Ovary (tissue), 10 donors: ENCODE measurements at places on chromosomes 11 and 22. TPM values are rescaled to one million over a fixed set of nuclear protein-coding genes. Genes with fewer than 3 reads are reported as not detected.

The MUC15 gene
- not detected for polyA plus RNA-seq

The MUC2 gene
- 0.02 TPM for polyA plus RNA-seq

The POU2F3 gene
- 0.05 TPM for polyA plus RNA-seq

The INSC gene
- 0.32 TPM for polyA plus RNA-seq

The OR10A2 gene
- not detected for polyA plus RNA-seq

The GRK3 gene
- polyA plus RNA-seq, result 9.4 TPM

The FAM111B gene
- 0.25 TPM for polyA plus RNA-seq

The OR10AG1 gene
- polyA plus RNA-seq, result not detected

The PANX3 gene
- not detected for polyA plus RNA-seq

The PGA5 gene
- 0.27 TPM for polyA plus RNA-seq

The GRIK4 gene
- 1.5 TPM for polyA plus RNA-seq

DNA sequence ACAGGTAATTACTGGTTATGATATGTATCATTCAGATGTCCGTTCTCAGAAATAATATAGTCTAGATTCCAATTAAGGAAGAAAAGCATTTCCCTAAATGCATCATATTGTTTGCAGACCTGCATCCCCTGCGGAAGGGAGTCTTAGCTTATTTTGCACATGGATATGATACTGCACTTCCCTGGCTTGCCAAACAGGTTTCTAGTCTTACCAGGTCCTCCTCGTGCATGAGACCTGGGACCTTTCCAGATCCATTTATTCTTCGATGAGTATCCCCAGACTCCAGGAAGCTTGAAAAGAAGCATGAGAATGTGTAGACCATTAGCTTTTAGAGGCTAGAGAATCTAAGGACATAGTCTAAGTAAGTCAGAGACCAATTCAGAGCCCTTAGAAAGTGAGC, 30.6 kb downstream of the CYB5R2 start:
- DNase-seq, result no peak

DNA sequence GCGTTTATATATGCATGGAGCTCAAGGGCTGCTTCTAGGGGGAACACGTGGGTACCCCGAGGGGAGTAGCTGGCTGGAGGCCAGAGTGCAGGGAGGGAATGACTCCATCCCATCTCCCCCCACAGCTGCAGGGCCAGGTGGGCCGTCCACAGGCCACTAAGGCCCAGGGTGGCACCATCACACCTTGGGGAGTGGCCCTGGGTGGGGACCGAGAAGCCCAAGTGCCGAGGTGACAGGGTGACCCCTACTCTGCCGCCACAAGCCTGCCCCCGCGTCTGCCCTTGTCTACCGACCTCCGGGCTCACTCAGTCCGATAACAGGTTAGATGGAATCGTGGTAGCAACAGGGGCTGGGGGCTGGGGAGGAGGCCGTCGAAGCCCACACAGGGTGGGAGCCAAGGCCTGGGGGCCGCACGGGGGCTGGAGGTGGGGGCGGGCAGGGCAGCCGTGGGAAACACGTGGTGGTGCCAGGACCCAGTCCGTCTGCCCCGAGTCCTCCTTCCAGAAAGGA, 125.7 kb downstream of the KCNQ1OT1 start:
- peak; percentile 27 for DNase-seq

GRCh38 chr22:24066260-24066659, 55.2 kb downstream of the CABIN1 start:
- no peak for DNase-seq

DNA sequence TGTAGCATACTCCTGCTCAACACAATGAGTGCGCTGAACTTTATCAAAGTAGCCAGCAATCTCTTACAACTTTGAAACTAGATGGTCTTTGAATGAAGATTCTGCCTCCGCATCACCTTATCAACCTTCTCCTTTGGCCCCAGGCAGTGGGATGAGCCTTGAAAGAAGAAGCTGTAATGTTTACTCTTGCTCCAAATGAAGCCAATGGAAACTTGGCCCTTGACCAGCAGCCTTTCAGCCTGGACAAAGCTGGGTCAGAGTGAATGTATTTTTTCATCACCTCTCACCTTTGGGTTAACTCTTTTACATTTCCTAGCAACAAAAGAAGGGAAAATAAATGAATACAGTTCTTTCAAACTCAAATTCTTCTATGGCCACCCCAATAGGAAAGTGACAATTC, 359.1 kb downstream of the KCNA4 start:
- no peak for DNase-seq

DNA sequence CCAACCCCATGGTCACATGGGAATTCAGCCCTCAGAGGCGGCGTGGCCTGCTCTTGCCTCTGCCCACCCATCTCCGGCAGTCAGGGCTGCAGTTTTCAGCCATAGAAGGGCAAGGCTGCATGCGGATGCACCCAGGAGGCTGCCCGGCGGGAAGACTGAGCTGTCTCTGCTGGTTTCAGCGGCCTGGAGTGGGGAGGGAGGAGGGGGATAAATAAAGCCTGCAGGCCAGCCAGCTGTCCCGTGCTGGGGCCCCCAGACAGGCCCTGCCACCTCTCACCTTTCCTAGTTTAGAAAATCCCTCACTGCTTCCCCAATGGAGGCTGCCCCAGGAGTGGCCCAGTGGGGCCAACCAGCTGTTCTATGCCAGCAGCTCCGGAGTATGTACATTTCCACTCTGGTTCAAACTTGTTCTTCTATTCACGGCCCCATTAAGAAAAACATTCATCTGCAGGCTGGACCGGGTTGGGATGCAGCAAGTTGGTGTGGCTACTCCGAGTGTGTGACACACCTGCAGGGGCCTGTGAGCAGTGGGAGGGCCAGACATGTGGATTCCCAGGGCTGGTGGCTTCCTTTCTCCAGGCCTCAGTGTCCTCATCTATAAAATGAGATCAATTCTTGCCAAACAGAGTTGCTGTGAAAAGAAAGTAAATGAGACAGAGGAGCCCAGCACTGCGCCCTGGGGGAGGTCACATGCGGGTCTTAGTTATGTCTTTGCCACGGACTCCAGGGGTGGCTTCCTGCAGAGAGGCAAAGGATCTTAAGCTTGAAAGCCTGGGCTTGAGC, 5.0 kb downstream of the MICALL1 start:
- no peak for DNase-seq

DNA sequence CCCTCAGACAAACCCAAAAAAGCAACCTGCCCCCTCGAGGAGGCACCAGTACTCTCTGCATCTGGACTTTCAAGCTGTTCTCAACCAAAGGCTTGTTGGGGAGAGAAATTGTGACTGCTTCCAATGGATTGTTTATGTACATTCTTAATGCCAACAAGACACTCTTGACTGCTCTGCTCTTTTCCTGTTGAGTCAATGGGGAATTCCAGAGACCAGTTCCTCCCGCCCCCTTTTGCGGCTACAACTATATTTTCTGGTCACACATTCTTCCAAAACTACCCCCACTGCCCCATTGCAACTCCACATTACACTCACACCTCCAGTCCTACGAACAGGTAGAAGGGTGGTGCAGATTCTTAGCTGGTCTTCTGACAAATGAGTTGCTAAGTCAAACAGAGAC, 187.0 kb downstream of the DSCAML1 start:
- DNase-seq, result no peak

- DNase-seq, result no peak
Measured at GRCh38 chr11:14611939-14612338, 31.7 kb upstream of the PDE3B start.

DNA sequence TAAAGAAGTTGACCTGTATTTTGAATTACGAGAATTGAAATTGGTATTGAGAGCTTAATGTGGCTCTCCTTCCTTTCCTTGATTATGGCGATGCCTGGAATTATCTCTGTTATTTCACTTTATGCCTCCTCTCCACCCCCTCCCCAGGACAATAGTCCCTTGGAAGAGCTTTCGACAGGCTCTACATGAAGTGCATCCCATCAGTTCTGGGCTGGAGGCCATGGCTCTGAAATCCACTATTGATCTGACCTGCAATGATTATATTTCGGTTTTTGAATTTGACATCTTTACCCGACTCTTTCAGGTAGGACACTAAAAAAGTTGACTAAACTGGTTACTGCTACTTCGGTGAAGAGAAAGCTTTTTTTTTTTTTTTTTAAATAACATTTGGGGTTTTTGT, 43.2 kb downstream of the MCAM start:
- DNase-seq, result no peak

GRCh38 chr22:28237112-28237511, 318.1 kb upstream of the PITPNB start:
- no peak for DNase-seq

- DNase-seq, result no peak
Measured at GRCh38 chr11:57379732-57380131, 1.2 kb downstream of the PRG3 start.

GRCh38 chr11:122789907-122790306, 48.4 kb upstream of the CRTAM start:
- DNase-seq, result no peak

DNA sequence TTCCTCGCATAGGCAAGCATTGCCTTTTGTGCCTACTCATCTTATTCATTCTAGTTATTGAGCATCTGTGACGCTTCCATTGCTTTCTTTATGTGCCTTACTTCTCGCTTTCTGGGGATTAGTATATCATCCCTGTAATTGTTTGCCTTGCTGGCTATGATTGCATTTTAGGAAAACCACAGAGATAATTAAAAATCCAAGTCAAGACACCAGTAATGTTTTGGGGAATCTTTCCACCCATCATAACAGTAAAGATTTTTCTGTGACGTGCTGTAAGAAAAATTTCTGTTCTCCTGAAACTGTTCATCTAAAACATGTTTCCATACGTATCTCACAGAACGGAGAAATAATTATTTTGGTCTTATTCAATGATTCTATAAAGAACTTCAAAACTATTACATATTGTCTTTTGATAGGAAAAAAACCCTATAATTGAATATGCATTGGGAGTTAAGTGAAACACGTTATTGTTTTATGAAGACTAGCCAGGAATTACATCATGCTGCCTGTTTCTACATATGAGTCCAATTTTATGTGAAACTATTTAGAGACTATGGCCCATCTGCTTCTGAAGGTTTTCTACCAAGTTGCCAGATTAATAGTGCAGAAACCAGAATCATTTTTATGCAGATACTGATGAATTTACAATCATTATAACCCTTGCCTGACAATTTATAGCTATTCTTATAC, 133.7 kb upstream of the FIBIN start:
- DNase-seq, result no peak

DNA sequence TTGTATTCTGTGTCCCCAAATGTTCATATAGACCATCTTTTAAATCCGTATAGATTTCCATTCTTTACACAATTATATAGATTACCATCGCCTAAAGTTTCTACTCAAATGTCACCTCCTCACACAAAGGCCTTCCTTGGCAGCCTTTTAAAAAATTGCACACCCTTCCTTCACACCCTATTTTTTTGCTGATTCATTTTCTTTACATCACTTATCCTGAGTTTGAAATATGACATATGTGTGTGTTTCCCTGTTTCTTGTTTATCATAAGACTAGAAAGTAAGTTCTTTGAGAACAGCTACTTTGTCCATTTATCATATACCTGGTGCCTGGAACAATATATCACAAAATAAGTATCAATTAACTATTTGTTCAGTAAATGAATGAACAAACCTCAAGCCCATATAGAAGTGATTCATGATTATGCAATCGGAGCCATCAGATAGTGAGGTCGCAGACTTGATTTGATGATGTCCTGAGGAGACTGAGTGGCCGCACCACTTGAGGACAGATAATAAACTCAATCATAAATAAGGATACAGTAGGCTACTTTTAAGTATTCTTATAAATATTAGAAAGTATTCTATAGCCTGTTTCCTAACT, 327.4 kb upstream of the ZC3H12C start:
- DNase-seq, result no peak

DNA sequence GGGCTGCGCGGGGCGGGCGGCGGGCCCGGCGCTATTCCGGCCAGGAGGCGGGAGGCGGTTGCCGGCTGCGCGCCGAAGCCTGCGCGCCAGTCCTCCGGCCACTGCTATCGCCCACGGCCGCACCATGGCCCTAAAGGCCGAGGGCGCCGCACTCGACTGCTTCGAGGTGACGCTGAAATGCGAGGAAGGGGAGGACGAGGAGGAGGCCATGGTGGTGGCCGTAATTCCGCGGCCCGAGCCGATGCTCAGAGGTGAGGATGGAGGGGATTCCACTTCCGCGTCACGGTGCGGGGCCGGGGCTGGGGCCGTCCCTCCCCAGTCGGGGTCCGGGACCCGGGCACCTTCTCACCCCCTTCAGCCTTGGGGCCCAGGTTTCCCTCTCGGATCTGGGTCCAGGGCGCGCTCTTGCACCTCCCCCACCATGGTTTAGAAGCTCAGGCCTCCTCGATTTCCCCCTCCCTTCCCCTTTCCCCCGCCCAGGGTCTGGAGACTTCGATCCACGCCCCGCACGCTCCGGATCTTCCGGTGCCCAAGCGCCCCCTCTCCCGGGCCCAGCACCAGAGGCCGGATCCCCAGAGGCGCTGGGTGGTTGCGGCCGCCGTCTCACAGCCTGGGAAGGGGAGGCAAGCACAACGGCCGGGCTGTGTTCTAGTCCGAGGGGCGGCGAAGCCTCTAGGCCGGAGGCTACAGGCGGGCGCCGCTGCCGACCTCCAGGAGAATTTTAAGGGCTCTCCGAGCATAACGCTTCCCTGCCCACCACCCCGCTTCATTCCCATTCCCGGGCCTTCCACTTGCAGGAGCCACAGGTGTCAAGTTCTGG, 517 bp downstream of the SPINDOC start:
- DNase-seq, result peak; percentile 52

GRCh38 chr11:65616575-65617001, 1.0 kb downstream of the PCNX3 start:
- no peak for DNase-seq
